Pulmonary artery endothelial cell (primary cell): ENCODE measurements at places on chromosomes 13 and 19. TPM values are rescaled to one million over a fixed set of nuclear protein-coding genes. Genes with fewer than 3 reads are reported as not detected.

SLC39A3 gene
- 18.0 and 25.9 TPM in 2 replicates for total RNA-seq

ZSCAN4 gene
- total RNA-seq = not detected in 2 replicates

IGSF23 gene
- total RNA-seq = 0.25 and 0.46 TPM in 2 replicates

NLRP9 gene
- total RNA-seq = under 0.01 TPM in 1 of 2 replicates, not detected in the other

NCR1 gene
- not detected in 2 replicates for total RNA-seq
